ENCODE measurements at places on chromosomes 6 and 20.

GRCh38 chr6:63573899-63574553 lies 1.7 kb downstream of the LOC128125822 start:
- DNase-seq: no peak

DNA sequence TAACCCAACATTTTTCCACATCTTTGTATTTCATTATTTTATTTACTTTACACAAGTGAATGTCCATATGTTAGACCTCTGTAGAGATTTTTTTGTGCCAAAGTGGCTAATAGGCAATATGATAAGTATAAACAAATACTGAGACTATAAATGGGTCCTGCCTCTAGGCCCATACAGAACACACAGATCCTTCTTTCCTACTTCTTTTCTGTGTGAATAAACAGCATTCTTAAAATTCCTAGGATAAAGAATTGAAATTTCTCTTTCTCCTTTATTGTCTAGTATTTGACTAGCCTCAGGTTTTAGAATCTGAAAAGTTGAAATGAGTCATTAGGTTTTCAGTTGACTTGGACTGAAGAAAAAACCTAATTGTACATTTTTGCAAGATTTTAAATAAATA lies 46.3 kb upstream of the HS3ST5 start:
- no peak for DNase-seq

GRCh38 chr6:153790048-153790447 lies 249.0 kb upstream of the OPRM1 start:
- DNase-seq: no peak

DNA sequence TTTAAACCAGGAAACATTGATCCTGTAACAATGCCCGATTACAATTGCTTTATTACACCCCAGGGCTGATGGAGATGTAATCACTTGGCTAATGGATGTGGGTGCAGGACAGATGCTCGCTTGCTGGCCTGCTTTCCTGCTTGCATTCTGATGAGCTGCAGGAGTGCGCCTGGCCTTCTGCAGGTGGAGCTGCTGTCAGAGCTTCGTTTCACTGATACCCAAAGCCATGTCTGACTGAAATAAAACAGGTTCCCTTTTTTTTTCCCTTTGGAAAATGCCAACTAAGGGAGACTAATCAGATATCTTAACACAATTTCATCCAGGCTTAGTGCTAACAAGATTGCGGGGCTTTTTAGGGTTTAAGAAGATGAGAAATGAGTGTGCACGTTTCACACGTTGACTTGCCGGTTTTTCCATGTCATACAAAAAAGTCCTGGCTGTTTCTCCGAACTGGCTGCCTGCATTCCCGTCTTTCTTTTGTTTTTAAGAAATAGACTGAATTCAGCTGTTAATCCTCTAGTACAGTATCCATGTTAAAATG lies 60.7 kb downstream of the VAPB start:
- no peak for DNase-seq
